Esophagus muscularis mucosa (tissue), 4 donors: ENCODE measurements at places on chromosomes 12 and 14.

GRCh38 chr14:79028281-79028680 is 858.1 kb downstream of the NRXN3 start:
- DNase-seq: no peak

GRCh38 chr14:94180655-94181271 is 6.6 kb downstream of the PPP4R4 start:
- DNase-seq: no peak

GRCh38 chr12:109250523-109250922 is 58.6 kb downstream of the FOXN4 start:
- no peak for DNase-seq

DNA sequence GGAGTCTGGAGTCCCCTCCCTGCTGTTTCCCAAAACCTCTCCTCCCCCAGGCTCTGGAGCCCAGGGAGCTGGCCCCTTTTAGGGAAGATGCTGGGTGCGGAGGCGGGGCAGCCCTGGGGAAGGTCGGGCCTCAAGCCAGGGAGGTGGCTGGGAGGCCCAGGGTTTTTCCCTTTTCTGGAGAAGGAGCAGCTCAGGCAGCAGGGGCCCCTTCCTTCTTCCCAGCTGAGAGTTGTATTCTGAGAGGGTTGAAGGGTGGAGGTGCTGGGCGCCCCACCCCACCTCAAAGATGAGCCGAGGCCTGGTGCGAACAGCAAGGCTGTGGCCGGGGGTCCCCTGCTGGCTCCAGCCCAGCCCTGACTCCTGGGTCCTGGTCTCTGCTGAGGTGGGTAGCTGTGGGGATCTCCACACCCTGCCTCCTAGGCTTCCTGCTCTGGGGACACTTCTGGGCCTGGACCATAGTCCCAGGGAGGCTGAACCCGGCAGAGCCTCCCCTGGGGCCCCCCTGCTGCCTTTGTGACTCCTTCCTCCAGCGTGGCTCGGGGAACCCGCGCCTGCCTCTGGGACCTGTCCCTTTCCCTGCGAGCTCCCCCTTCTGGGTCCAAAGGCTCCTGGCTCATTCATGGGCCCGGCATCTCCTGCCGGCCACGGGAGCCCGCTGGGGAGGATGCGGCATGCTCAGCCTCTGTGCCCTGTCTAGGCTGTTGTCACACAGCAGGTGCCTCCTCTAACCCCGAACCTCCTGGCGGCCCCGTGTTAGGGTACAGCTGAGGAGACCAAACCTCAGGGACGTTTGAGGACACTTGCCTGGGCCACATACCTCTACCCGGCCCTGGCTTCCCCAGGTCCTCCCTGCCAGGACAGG is 4.4 kb downstream of the TRMT61A start:
- no peak for DNase-seq

DNA sequence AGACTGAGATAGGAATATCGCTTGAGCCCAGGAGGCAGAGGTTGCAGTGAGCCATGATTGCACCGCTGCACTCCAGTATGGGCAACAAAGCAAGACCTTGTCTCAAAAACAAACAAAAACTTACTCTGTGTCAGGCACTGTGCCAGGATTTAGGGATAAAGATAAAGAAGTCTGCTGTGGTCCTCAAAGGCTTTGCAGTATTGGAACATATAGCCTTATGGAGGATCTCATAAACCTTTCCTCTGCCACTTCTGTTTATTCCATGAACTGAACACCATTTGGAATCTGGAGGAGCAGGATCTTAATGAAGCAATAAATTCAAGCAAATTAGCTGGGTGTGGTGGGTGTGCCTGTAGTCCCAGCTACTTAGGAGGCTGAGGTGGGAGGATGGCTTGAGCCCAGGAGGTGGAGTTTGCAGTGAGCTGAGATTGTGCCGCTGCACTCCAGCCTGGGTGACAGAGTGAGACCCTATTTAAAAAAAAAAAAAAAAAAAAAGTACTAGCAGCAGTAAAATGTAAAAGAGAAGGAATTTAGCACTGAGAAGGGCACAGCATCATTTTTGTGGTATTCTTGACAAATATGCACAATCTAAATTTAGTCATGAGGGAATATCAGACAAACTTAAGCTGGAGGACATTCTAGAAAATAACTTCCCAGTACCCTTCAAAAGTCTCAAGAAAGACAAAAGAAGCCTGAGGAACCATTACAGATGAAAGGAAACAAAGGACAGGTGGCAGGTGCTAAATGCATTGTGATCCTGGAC is 27.1 kb downstream of the BMAL2 start:
- no peak for DNase-seq

- no peak for DNase-seq
These were observed 103.3 kb upstream of the PMCH start for GRCh38 chr12:102300824-102301461.

- DNase-seq: no peak
These were observed 538.7 kb upstream of the ATXN7L3B start for GRCh38 chr12:73998894-73999293.

GRCh38 chr14:101191721-101192660 is 288.5 kb upstream of the RTL1 start:
- peak; percentile 90 for DNase-seq

GRCh38 chr12:23887055-23887835 is 62.2 kb downstream of the SOX5 start:
- no peak for DNase-seq

DNA sequence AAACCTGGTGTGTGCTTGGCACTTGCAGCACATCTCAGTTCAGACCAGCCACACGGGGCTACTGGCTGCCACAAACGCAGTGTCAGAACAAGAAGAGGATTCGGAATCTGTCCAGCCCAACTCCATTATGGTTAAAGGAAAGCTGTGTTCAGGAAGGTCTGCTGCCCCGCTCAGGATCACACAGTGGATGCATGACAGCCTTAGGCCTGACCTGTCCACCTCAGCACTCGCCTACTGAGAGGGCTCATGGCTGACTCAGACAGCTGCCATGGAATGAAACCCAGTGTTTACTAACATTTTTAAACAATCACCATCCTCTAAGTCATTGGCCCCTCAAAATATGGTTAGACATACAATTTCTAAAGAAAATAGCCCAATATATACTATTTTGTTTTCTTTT is 5.6 kb upstream of the NIN start:
- DNase-seq: no peak

GRCh38 chr14:91770185-91770584 is 38.3 kb upstream of the CATSPERB start:
- DNase-seq: no peak

- DNase-seq: no peak
These were observed 33.7 kb upstream of the SOS2 start for GRCh38 chr14:50265029-50265428.

DNA sequence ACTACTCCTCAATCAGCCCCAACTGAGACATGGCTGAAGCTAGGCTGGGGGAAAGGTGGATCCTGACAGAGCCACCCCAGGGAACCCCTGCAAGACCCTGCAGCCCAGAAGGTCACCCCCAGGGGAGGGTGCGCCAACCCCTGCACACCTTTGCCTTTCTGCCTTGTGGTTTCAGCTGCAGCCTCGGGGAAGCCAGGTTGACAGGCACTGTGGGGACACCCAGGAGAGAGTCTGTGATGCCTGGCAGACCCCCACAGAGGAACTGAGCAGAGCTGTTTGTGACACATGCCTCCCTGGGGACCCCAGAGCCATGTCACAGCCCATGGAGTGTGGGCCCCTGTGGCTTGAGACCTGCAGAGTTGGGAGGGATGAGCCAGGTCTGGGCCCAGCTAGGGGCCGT is 11.8 kb upstream of the HHIPL1 start:
- no peak for DNase-seq

GRCh38 chr12:12356467-12356895 is 397 bp upstream of the BORCS5 start:
- no peak for DNase-seq

- DNase-seq: no peak
These were observed 825 bp upstream of the CCDC85C start for GRCh38 chr14:99604766-99605298.

DNA sequence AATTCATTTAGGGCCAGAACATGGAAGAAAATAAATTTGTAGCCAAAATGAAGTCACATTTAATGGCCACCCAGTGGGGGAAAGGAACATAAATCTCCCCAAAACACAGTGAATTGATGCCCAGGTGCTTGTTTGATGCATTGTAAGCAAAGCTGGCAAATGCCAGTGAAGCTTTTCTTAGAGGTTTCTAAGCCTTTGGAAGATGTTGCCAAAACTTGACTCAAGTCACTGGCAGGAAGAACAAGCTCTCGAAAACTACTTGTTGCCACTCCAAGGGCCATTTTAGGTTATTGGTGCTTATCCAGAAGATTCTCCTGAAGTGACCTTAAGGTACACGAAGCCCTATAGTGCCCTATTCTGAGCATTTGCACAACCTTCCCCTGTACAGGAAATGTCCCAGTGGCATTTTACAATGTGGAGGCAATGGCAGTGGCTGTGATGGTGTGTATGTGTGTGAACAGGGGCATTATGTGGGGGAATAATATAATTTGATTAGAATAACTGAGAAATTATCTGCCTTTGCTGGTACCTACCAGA is 89.5 kb upstream of the NOVA1 start:
- DNase-seq: no peak

GRCh38 chr14:63922696-63923421 is 70.1 kb downstream of the SYNE2 start:
- DNase-seq: peak; percentile 8

- DNase-seq: no peak
These were observed 82.4 kb downstream of the SLC38A6 start for GRCh38 chr14:61063461-61063860.

DNA sequence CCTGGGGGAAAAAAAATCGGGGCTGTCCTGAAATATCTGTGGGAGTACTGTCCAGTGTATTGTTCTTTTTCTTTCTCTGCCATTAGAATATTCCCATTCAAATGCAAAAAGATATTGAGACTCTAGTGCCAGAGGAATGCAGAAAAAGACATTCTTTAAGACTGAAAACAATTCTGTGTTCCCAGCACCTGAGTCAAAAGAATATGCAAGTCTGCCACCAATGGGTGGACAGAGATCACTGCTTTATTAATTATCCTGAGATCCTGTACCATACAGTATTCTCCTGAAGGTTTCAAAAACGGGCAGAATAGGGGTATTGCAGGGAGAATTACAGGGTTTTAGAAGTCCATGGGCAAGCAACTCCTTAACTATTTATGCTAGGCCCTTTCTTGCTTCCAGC is 361.8 kb downstream of the C12orf50 start:
- no peak for DNase-seq

DNA sequence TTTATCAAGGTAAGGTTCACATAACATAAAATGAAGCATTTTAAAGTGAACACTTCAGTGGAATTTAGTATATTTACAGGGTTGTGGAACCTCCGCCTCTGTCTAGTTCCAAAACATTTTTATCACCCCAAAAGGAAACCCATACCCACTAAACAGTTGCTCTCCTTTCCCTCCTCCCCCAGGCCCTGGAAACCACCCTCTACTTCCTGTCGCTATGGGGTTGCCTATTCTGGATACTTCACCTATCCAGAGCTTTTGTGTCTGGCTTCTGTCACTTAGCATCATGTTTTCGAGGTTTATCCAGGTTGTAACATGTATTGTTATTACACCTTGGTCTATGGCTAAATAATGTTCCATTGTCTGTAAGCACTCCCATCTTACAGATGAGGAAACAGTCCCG is 27.7 kb upstream of the ZFP36L1 start:
- DNase-seq: no peak

DNA sequence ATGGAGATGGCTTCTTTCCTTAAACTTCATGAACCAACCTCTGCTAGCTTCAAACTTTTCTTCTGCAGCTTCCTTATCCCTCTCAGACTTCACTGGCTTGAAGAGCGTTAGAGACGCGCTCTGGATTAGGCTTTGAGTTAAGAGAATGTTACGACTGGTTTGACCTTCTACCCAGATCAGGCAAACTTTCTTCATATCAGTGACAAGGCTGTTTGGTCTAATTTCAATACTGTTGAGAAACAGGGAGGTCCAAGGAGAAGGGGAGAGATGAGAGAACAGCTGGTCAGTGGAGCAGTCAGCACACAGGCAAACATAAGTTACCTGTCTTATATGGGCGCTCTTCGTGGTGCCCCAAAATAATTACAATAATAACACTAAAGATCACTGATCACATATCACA is 14.9 kb downstream of the SCAF11 start:
- DNase-seq: no peak

DNA sequence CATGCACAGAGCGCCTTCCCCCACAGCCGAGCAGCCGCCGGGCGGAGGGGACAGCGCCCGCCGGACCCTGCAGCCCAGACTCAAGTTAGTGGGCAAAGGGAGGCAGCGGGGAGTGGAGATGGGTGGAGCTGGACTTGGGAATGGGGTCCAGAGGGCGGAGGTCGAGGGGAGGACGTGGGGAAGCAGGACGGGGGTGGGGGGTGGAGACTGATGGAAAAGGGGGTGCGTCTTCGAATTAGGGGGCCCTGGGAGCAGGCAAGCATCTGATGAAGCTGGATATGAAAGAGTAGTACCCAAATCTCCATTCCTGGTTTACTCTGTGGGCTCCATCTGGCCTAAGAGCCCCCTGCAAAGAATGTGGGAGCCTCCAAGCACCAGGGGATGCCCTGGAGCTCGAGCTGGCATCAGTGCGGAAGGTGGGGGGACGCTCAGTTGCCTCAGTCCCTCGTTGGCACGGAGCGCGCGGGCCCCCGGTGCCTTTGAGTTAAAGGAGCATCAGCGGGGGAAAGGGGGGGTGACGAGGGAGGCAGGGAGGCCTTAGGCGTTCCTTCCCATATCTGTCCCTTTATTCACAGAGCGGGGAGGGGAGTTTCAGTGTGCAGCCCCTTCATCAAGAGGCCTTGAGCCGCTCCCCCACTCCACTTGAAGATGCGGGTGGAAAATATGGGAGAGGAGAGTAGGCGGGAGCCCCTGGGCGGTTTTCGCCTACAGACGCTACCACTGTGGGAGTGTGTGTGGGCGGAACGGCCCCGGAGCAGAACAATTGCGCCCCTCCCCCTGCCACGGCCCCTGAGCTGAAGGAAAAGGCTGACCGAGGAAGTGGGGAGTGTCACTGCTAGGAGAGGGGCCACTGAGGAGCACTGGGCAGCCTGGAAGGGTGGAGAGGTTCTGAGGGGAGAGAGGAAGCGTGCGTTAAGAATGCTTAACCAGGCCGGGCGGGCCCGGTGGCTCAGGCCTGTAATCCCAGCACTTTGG is 644 bp downstream of the NAB2 start:
- no peak for DNase-seq

DNA sequence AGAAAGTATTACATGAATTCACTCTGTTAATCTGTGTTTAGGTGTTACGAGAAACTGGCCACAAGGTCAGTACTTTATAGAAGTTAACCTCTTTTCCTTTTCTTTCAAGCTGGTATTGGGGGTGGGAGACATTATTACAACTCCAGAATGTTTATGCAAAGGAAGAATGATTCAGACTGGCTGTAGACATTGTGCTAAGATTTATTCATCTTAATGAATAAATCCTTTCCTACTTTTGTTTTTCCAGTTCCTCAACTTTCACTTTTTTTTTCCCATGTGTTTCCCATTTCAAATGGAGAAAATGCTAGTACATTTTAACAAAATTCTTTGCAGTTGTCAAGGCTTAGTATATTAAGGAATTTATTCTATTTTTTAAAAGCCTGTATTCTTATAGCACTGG is 1.3 kb downstream of the OTOGL start:
- DNase-seq: no peak

DNA sequence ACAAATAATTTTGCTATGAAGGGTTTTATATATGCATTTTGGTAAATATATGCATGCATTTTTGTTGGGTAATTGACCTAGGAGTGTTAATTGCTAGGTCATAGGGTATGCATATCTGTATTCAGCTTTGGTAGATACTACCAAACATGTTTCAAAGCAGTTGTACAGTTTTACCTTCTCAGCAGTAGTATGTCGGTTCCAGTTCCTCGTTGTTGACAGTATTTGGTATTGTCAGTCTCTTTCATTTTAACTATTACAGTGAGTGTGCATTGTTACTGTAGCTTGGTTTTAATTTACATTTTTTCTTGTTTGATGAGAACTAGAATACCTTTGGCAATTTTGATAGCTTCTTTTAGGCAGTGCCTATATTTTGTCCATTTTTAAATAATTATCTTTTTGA is 98.9 kb downstream of the ARID2 start:
- DNase-seq: no peak
